Thyroid gland (tissue), 4 donors: ENCODE measurements at places on chromosomes 13 and 19. TPM values are rescaled to one million over a fixed set of nuclear protein-coding genes. Genes with fewer than 3 reads are reported as not detected.

DNA sequence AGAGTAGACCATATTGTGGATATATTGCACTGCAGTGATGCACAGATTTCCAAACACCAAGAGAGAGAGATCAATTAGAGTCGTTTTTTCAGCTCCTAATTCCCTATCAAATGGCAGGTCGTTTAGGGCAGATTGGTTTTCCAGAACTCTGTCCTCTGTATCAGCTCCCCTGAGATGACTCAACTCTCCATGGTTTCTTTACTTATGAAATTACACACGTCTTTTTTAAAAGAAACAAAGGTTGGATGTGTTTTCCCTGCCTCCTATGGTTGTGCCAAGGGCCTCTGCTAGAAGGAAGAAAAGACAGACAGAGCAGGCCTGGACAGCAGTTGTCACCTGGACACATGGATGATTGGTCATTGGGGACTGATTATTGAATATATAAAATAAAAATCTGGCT is 478.1 kb upstream of the NBEA start:
- H3K4me1 ChIP-seq, result no peaks in the 10 kb centered on the region
- no peak overlapping the region for H3K4me3 ChIP-seq
- no peak for DNase-seq
- H3K27me3 ChIP-seq, result no peaks in the 10 kb centered on the region

The KIR2DL3 gene
- not detected for total RNA-seq

GRCh38 chr13:64164435-64164834 is 2748.8 kb upstream of the PCDH20 start:
- no peaks in the 10 kb centered on the region for H3K4me1 ChIP-seq
- H3K36me3 ChIP-seq, result no peaks in the 10 kb centered on the region
- H3K4me3 ChIP-seq, result no peak overlapping the region
- DNase-seq, result no peak

GRCh38 chr19:5369962-5370367 is 29.4 kb upstream of the PTPRS start:
- H3K4me3 ChIP-seq, result no peak overlapping the region
- DNase-seq, result peak; percentile 47
- no peaks in the 10 kb centered on the region for H3K4me1 ChIP-seq
- H3K36me3 ChIP-seq, result no peaks in the 10 kb centered on the region
- no peaks in the 10 kb centered on the region for H3K27me3 ChIP-seq
- H3K27ac ChIP-seq, result no peak overlapping the region

- H3K4me1 ChIP-seq, result no peaks in the 10 kb centered on the region
- DNase-seq, result no peak
- no peak overlapping the region for H3K4me3 ChIP-seq
- no peak overlapping the region for H3K27ac ChIP-seq
Observed at GRCh38 chr13:45179428-45179827, 21.4 kb downstream of the KCTD4 start.

- no peaks in the 10 kb centered on the region for H3K27me3 ChIP-seq
- no peak overlapping the region for H3K27ac ChIP-seq
Observed at GRCh38 chr13:20798027-20798426, 24.3 kb upstream of the EEF1AKMT1 start.

DNA sequence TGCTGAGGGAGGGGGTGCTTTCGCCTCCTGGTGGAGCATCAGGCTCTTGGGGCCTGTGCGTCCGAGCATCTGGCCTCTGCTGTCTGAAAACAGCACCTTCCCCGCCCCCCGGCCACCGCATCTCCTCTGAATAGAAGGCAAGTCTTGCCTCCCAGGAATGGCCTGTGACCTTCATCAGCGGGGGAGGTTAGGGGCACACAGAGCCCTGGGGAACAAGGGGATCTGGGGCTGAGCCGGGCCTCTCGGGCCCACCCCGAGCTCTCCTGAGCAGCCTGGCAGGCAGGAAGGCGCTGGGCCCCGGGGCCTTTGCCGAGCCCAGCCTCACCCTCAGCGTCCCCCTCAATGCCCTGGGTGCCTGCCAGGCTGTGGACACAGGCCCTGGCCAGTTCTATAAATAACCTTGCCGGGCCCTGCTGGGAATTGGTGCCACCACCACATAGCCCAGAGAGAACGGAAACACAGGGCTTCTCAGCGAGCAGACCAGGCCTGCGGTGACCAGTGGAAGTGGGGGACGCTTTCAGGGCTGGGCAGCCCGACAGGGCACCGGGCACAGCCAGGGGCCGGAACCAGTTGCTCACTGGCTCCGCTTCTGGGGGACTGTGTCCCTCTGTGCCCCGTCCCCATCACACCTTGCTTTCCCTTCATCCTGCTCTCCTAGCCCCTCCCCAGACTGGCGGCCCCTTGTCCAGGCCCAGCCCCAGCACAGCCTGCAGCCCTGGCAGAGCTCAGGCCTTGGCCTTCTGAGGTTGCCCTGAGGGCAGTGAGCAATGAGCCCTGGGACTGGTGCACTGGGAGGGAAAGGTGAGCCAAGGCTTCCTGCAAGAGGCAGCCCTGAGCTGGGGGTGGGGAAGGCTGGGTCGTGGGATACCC is 9.5 kb downstream of the STK11 start:
- no peaks in the 10 kb centered on the region for H3K36me3 ChIP-seq
- H3K27ac ChIP-seq, result peak overlapping the region; percentile 81
- no peaks in the 10 kb centered on the region for H3K27me3 ChIP-seq
- no peak overlapping the region for H3K4me3 ChIP-seq

The RBM42 gene
- 90.9 TPM for total RNA-seq

The NCCRP1 gene
- total RNA-seq, result not detected
